ENCODE measurements at places on chromosomes 5 and 9. TPM values are rescaled to one million over a fixed set of nuclear protein-coding genes. Genes with fewer than 3 reads are reported as not detected.
A peak's percentile ranks its signal among the peaks of the same experiment; 100 is the strongest.

DNA sequence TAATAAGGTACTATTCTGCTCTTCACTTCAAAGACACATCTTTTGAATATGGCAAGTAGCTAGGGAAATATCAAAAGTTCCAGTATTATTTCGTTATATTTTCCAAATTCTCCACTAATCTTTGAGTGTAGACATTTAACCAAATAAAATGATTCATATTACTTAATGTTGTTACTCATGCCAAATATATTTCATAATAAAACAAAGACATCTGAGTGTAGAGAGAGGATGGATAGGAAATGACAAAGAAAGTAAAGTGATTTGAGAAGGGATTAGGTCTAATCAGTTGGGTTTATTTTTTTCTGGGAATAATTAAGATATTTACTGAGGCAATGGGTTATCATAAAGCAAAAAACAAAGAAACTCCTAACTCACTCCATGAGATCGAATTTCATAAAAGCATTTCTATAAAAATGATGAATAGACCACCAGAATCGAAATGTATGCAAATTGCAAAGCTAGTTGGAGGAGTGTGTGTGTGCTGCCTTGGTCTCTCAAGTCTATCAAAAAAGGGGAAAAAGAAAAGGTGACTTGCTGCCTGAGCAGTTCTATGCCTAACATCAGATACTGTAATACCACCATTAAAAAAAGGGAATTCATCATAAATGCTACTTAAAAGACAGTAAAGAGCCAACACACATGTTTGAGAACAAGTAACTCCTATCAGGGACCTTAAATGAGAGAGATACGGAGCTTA lies 255.5 kb downstream of the PDE4D start:
- no peaks in the 10 kb centered on the region for H3K4me1 ChIP-seq
- no peak for DNase-seq
- no peaks in the 10 kb centered on the region for H3K36me3 ChIP-seq
- no peak overlapping the region for H3K27ac ChIP-seq
- H3K27me3 ChIP-seq, result no peaks in the 10 kb centered on the region
- H3K4me3 ChIP-seq, result no peak overlapping the region

- no peak overlapping the region for H3K27ac ChIP-seq
- H3K27me3 ChIP-seq, result no peaks in the 10 kb centered on the region
- no peak overlapping the region for H3K4me3 ChIP-seq
- H3K4me1 ChIP-seq, result peaks cover 9% of the 10 kb centered on the region
- DNase-seq, result no peak
- no peaks in the 10 kb centered on the region for H3K36me3 ChIP-seq
These were observed 67.0 kb upstream of the SPOCK1 start for GRCh38 chr5:137566118-137566541.

- H3K4me1 ChIP-seq, result no peaks in the 10 kb centered on the region
- no peak for DNase-seq
- H3K27ac ChIP-seq, result no peak overlapping the region
- no peaks in the 10 kb centered on the region for H3K36me3 ChIP-seq
These were observed 116.0 kb upstream of the ADRA1B start for GRCh38 chr5:159800131-159800840.

NR5A1 gene
- total RNA-seq, result 1.2 TPM

DNA sequence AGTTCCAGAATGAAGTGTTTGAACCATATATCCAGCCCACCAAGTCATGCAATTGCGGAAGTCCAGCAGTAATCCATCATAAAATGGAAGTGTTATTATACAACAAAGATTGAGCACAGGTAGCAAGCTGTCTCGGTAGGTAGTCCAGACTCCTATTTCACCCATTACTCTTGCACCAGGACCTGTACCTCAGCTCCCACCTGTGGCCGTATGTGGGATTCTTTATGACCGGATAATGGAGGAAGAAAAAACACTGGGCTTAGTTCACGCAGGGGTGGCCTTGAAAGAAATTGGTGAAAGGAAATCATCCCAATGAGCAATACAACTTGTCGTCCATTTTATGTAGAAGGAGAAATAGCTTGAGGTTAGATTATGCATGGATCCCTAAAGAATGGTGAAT lies 216.3 kb downstream of the ESM1 start:
- no peak overlapping the region for H3K27ac ChIP-seq
- H3K36me3 ChIP-seq, result no peaks in the 10 kb centered on the region
- DNase-seq, result no peak
- no peak overlapping the region for H3K4me3 ChIP-seq

ARSI gene
- total RNA-seq, result 4.7 TPM

- no peak overlapping the region for H3K4me3 ChIP-seq
- no peaks in the 10 kb centered on the region for H3K27me3 ChIP-seq
- H3K36me3 ChIP-seq, result no peaks in the 10 kb centered on the region
- peak; percentile 83 for DNase-seq
- H3K27ac ChIP-seq, result peak overlapping the region; percentile 85
- peaks cover 12% of the 10 kb centered on the region for H3K4me1 ChIP-seq
These were observed 351.8 kb downstream of the SPOCK1 start for GRCh38 chr5:137147346-137147745.

GRCh38 chr5:177423671-177424070 lies 2.8 kb upstream of the GRK6 start:
- no peak for DNase-seq
- peaks cover 27% of the 10 kb centered on the region for H3K4me1 ChIP-seq
- H3K27ac ChIP-seq, result no peak overlapping the region
- H3K36me3 ChIP-seq, result no peaks in the 10 kb centered on the region

GRCh38 chr5:128196080-128196479 lies 112.5 kb downstream of the SLC12A2 start:
- H3K27ac ChIP-seq, result no peak overlapping the region
- no peaks in the 10 kb centered on the region for H3K27me3 ChIP-seq
- no peaks in the 10 kb centered on the region for H3K36me3 ChIP-seq
- H3K4me3 ChIP-seq, result no peak overlapping the region
